ENCODE measurements at places on chromosomes 11 and 22.

GRCh38 chr11:133337193-133337592 is 195.1 kb downstream of the OPCML start:
- no peak for DNase-seq

DNA sequence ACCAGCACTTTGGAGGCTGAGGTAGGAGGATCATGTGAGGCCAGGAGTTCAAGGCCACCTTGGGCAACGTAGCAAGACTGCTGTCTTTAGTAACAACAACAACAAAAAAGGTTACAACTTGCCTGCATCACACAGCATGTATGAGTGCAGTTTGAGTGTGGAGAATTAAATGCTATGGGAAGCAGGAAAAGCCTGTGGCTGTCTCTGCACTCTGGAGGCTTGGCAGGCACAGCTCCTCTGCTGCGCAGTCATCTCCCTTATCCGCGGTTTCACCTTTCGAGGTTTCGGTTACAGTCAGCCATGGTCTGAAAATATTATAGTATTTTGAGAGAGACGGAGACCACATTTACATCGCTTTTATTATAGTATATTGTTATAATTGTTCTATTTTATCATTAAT is 2.9 kb downstream of the MICAL2 start:
- no peak for DNase-seq

GRCh38 chr11:123707206-123707605 is 34.3 kb downstream of the ZNF202 start:
- no peak for DNase-seq

DNA sequence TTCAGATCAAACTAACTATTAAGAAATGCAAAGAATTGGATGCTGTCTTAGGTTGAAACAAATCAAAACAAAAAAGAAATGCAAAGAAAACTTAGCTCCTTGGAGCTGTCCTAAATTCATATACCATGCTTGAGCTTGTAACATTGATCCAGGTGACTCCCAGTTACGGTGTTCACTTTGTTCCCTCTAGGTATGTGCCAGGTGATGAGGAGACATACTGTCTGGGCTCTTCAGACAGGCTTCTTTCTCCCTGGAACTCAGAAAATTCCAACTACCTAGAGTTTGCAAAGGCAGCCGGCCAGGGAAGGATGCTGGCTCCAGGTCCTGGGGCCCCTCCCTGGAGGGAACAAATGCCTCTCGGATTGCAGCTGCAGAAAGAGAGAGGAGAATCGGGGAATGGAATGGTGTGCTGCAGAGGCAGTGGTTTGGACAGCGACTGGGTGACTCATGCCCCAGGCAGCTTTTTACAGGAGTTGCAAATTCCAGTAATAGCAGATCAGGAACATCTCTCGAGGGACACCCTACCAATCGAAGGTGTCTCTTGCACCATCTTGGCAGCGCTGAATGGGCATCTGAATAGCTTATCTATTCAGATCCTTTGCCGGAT is 12.3 kb upstream of the ASPHD2 start:
- DNase-seq, result no peak

Data from stimulated activated CD8-positive, alpha-beta memory T cell treated with anti-CD3 and anti-CD28 coated beads, Interleukin-4, amount 100 ng/mL, for 1 hour (primary cell).